ENCODE measurements at places on chromosomes 16 and 17. TPM values are rescaled to one million over a fixed set of nuclear protein-coding genes. Genes with fewer than 3 reads are reported as not detected.
A peak's percentile ranks its signal among the peaks of the same experiment; 100 is the strongest.

DNA sequence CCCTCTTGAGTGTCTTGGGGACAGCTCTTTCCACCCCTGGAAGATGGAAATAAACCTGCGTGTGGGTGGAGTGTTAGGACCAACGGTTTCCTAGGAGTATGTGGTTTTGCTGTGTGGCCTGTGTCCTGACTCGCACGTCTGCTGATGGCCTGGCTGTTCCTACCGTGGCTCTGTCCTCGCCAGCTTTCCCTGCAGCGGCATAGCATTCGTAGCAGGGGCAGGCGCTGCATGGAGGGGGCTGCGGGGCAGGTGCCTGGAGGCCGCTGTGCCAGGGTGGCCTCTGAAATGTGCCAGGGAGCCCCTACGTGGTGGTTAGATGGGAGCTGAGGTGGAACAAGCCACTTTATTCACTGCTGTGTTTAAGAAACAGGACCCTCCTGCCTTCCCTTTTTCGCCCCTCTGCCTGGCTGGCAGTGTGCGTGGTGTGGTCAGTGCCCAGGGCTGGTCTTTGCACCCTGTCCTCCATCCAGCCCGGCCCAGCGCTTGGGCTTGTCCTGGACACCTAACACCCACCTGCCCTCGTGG lies 10.6 kb downstream of the SLC16A3 start:
- no peak for DNase-seq

- DNase-seq = no peak
These were observed 100.1 kb downstream of the MARF1 start for GRCh38 chr16:15542734-15543347.

DNA sequence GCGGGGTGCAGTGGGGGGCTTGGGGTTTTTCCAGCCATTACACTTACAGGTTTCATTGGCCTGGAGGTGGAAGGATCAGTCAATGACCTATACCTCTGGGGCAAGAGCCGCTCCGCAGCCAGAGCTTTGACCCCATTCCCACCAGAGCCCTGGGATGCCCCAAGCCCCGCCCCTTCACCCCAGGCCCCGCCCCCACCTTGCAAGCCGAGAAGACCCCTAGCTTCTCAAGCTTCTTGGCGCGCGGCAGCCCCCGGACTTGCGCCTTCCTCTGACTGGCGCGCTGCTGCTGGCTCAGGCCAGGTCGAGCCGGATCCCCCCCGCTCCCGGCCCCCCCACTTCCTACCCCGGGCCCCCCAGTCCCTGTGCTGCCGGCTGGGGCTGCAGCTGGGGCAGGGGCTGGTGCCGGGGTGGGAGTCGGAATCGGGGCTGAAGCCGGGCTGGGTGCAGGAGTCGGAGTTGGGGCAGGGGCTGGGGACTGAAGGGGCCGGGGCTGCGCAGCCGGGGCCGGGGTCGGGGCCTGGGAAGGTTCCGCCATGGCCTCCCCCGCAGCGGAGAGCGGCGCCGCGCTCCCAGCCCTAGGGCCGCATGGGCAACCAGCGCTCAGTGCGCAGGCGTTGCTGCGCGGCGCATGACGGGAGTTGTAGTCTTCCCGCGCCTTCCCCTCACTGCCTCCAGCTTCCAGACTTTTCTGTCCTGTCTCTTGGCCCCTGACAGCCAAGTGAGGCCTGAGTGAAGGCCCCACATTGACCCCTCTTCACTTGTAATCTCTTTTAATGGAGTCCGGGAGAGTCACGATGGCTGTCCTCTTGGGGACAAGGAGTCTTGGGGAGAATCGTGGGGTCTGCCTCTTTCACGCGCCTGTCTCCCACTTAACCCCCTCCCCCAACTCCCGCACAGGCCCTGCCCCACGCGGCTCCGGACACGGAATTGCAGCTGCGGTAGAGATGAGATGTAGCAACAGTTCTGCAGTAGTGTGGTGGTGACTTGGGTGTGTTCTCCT lies at the start of gene KAT2A:
Gene KAT2A (minus strand): TSS at position 598 of the 1,000 bp plus-strand sequence. CDS start 63 bp downstream, at position 535.
- DNase-seq = peak; percentile 76

- no peak for DNase-seq
These were observed 6.8 kb downstream of the ELOB start for GRCh38 chr16:2770057-2770951.

DNA sequence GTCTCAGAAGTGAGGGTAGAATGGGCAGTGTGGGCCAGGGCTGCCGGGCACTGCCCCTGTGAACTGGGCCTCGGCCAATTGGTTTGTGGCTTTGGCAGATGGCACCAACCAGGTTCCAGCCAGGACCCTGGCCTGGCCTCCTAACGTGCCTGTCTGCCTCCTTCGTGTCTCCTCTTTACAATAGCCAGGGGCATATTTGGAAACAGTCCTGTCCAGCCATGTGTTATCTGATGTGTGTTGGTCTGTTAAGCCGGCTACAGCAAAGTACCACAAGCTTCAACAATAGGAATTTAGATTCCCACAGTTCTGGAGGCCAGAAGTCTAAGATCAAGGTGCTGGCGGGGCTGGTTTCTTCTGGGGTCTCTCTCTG lies 14.6 kb downstream of the CRISPLD2 start:
- DNase-seq = no peak

GRCh38 chr17:50686494-50687199 lies 21.1 kb downstream of the ANKRD40 start:
- no peak for DNase-seq

GRCh38 chr16:75075688-75076268 lies 40.8 kb downstream of the LDHD start:
- no peak for DNase-seq

DNA sequence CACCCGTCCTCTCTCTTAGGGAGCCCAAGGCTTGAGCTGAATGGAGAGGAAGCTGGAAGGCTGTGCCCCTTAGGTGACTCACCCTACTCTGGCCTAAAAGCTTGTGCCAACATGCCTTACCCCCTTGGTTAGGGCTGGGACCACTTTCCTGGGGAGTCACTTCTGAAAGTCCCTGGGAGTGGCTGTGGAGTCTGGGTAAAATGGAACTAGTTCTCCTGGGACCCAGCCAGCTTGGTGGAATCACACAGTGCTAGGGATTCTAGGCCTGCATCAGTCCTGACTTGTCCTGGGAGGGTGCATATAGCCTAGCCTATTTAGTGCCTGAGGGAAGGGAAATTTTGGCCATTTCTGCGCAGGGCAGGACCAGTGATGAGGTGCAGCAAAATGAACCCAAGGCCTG lies 10.5 kb downstream of the MMP28 start:
- DNase-seq = no peak

GRCh38 chr16:88068476-88069396 lies 117.5 kb downstream of the BANP start:
- no peak for DNase-seq

GRCh38 chr17:57186226-57187019 lies 69.9 kb upstream of the MSI2 start:
- DNase-seq = no peak

DNA sequence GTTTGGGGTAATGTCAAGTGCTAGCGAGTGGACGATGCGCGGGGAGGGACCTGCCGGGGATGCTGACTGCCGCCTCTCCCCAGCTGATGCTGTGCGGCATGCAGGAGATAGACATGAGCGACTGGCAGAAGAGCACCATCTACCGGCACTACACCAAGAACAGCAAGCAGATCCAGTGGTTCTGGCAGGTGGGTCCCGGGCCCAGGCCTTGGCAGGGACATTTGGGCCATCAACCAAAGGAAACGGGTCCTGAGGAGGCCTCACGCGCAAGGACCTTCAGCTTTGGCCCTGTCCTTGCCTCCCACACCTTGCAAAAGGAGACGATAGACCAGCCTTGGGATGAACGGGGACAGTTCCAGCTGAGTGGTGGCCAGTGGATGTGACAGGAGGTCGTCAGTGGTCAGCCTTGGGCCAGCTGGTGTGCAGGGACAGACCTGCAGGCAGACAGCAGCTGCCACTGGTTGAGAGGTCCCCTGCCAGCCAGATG lies 13.6 kb upstream of the CLEC18A start:
- DNase-seq = no peak

DNA sequence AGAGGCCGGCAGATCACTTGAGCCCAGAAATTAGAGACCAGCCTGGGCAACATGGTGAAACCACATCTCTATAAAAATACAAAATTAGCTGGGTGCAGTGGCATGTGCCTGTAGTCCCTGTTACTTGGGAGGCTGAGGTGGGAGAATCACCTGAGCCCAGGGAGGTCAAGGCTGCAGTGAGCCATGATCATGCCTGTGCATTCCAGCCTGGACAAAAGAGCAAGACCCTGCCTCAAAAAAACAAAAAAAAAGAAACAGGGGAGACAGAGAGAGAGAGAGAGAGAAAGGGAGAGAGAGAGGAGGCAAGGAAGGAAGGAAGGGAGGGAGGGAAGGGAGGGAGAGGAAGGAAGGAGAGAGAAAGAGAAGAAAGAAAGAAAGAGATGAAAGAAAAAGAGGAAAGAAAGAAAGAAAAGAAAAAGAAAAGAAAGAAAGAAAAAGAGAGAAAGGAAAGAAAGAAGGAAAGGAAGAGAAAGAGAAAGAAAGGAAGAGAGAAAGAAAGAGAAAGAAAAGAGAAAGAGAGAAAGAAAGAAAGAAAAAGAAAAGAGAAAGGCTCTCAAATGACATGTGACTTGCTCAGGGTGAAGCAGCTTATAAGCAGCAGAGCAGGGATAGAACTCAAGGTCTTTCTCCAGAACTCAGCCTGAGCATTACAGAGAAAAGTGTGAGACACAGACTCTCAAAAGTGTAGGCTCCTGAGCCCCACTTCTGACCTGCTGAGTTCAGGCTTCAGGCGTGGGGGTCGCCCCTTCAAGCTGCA lies 15.5 kb downstream of the CX3CL1 start:
- DNase-seq = no peak

DNA sequence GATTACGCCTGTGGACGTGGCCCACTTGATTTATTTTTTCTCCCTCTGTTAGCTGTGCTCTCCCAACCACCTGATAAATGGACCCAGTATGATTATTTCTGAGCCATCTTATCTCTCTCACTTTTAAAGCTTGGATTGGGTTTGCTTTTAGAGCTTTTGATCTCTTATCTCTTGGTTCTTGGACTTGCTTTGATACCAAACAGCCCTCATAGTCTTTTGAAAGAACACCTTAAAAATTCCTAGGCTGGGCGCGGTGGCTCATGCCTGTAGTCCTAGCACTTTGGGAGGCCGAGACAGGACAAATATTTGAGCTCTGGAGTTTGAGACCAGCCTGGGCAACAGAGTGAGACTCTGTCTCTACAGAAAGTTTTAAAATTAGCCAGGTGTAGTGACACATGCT lies 25.8 kb downstream of the SMTNL2 start:
- no peak for DNase-seq

DNA sequence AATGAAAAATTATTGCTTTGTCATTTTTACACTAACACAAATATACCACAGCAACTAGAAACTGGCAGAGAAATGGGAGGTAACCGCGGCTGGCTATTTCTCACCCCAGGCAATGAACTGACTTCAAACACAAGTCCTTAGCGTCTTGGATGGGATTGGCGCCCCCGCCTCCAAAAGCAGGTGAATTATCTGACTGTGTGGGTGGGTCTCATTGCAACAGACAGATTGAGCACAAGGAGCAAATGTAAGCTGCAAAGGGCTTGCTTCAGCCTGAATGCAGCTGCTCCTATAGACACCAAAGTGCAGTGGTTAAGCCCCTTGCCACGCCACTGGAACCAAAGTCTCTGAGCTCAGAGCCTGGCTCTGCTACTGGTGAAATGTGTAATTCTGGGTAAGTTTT lies 225.0 kb downstream of the XYLT1 start:
- no peak for DNase-seq

- DNase-seq = no peak
These were observed 1.8 kb downstream of the USP7 start for GRCh38 chr16:8961811-8962390.

DNA sequence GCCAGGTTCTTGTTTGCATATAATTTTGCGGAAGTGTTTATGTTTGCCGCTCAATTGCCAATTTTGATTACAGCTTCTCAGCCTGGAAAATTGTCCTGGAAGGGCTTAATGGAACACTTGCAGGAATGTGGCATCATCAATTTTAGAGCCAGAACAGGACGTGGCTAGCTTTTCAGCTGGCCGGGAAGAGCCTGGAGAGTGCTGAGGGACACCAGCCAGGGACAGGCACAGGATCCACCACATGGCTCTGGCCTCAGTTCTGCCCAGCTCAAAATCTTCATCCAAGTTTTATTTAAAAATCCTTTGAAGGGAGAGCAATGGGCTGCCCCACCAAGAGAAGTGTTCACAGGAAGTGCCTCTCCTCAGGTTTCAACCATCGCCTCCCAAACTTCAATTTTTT lies 287.2 kb upstream of the HSBP1 start:
- no peak for DNase-seq

- no peak for DNase-seq
These were observed 6.0 kb upstream of the MC1R start for GRCh38 chr16:89912627-89913026.

GRCh38 chr17:8930649-8931048 lies 34.9 kb downstream of the PIK3R5 start:
- DNase-seq = no peak

GRCh38 chr17:5500589-5501391 lies 14.4 kb downstream of the MIS12 start:
- DNase-seq = peak; percentile 81

- DNase-seq = no peak
These were observed 36.0 kb upstream of the ADAMTS18 start for GRCh38 chr16:77470851-77471250.

- peak; percentile 20 for DNase-seq
These were observed 11.4 kb downstream of the UNC13D start for GRCh38 chr17:75832652-75833400.

DNA sequence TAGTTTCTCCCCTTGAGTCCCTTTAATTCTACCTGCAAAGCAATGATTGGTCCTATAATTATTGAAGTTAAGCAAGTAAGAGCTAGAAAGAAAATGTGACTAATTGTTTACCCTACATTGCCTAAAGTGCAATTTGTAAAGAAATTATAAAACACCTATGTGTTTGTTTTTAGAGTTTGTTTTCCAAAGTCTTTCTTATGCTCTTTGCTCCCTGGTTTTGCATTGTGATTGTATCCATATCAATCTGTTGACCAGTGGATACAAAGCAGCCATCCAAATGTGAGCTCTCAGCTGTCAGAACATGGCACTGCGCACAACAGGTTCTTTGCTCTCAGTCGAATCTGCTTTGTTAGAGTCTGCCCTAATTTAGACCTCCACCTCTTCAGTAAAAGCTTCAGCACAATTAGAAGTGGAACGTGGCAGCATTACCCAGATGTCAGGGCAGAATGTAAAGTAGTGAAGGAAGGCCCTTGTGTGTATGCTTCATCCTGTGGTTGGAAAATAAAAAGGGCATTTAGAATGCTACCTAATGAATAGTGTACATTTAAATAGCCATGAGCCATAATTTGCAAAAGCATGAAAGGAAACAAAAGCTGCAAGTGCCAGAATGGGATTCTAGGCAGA lies 70.5 kb downstream of the AATF start:
- DNase-seq = no peak

GRCh38 chr16:89114159-89114981 lies 20.7 kb downstream of the ACSF3 start:
- no peak for DNase-seq

GRCh38 chr17:65121916-65122806 lies 15.0 kb upstream of the RGS9 start:
- peak; percentile 69 for DNase-seq

EME1 gene
- total RNA-seq = 43.1 TPM

C1QTNF1 gene
- 0.88 TPM for total RNA-seq

CLEC3A gene
- total RNA-seq = not detected

IRX3 gene
- total RNA-seq = 1.7 TPM

PSMC5 gene
- 144 TPM for total RNA-seq

TOP2A gene
- total RNA-seq = 324 TPM

LIMD2 gene
- 227 TPM for total RNA-seq

RAPGEFL1 gene
- total RNA-seq = 6.6 TPM

SCIMP gene
- not detected for total RNA-seq

FZD2 gene
- 0.82 TPM for total RNA-seq

MYH2 gene
- not detected for total RNA-seq

CDH15 gene
- total RNA-seq = not detected

HSF5 gene
- 3.3 TPM for total RNA-seq

AOC3 gene
- total RNA-seq = 9.4 TPM

SLC5A11 gene
- not detected for total RNA-seq

CHD9 gene
- 16.7 TPM for total RNA-seq

Data from activated T-cell treated with anti-CD3 and anti-CD28 coated beads, Interleukin-2, amount 50 U/mL, for 72 hours (primary cell).